ENCODE measurements at places on chromosomes 13 and 19. TPM values are rescaled to one million over a fixed set of nuclear protein-coding genes. Genes with fewer than 3 reads are reported as not detected.

VSTM1 gene
- not detected for total RNA-seq

HIF3A gene
- total RNA-seq, result 105 TPM

C1QTNF9 gene
- 2.4 TPM for total RNA-seq

MYBPC2 gene
- 0.63 TPM for total RNA-seq

VSTM2B gene
- total RNA-seq, result 0.62 TPM

ZNF829 gene
- 19.9 TPM for total RNA-seq

RTBDN gene
- total RNA-seq, result 5.1 TPM

CEACAM16 gene
- total RNA-seq, result 0.50 TPM

KLK8 gene
- total RNA-seq, result 2.7 TPM

DNA sequence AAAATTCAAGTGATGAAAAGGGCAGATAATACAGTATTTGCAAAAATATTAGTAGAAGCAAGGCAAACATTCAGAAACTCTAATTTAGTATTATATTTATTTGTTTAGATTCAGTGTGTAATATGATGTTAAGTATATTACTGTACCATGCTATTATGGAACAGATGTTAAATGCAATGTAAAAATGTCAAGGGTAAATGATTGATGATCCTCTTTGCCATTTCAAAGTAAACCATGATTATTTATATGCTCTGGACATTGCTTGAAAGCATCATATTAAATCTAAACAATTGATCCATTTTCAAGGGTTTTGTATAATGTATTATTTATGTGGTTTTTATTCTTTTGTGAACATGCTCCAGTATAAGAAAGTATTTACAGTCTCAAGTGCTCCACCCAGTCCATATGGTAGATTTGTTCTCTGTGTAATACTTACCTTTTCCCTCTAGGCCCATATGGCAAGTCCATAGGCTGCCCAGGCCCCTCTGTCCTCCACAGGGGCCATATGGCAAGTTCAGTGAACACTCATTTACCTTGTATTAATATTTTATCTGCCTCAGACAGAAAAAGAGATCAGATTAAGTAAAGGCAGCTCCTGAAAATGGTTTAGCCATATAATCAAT lies 353.5 kb downstream of the DACH1 start:
- no peak for DNase-seq

GRCh38 chr19:33998739-33999345 lies 173.5 kb upstream of the LSM14A start:
- DNase-seq, result no peak

- no peak for DNase-seq
These were observed 4.2 kb downstream of the KANK3 start for GRCh38 chr19:8338835-8339234.

GRCh38 chr13:79998381-79998880 lies 342.5 kb downstream of the SPRY2 start:
- no peak for DNase-seq

- no peak for DNase-seq
These were observed 1.7 kb downstream of the CATSPERG start for GRCh38 chr19:38337360-38337653.

- DNase-seq, result no peak
These were observed 6.1 kb upstream of the CEACAM7 start for GRCh38 chr19:41694196-41694595.

DNA sequence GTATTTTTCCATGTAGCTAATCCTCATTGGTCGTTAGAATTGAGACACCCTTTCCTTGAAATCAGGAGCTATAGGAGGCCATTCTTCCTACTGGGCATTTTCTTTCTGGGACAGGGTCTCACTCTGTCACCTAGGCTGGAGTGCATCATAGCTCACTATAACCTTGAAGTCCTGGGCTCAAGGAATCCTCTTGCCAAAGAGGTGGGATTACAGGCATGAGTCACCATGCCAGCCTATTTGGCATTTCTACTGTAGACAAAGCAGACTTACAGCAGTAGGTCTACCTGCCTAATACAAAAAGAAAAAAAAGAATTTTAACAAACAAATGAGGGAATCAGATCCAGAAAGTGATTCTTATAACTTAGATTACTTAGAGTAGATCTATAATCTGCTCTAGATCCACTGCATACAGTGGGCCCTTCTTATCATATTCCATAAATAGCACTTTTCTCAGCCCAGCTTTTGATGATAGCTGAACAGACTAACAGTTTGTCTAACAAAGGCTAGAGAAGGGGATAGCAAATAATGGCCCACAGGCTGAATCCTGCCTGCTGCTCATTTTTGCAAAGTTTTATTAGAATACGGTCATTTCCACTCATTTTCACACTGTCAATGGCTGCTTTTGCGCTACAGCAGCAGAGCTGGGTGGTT lies 36.7 kb upstream of the USPL1 start:
- no peak for DNase-seq

DNA sequence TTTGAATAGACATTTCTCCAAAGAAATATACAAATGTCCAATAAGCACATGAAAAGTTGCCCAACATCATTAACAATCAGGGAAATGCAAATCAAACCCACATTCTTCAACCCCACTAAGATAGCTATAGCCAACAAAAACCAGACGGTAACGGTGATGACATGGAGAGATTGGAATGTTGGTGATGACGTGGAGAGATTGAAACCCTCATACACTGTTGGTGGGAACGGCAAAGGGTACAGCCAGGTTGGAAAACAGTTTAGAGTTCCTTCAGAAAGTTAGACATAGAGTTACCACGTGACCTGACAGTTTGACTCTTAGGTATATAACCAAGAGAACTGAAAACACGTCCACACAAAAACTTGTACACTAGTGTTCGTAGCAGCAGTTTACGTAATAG lies 48.1 kb downstream of the TNFRSF19 start:
- DNase-seq, result no peak

- DNase-seq, result no peak
These were observed 26.2 kb downstream of the INSR start for GRCh38 chr19:7267792-7268704.

DNA sequence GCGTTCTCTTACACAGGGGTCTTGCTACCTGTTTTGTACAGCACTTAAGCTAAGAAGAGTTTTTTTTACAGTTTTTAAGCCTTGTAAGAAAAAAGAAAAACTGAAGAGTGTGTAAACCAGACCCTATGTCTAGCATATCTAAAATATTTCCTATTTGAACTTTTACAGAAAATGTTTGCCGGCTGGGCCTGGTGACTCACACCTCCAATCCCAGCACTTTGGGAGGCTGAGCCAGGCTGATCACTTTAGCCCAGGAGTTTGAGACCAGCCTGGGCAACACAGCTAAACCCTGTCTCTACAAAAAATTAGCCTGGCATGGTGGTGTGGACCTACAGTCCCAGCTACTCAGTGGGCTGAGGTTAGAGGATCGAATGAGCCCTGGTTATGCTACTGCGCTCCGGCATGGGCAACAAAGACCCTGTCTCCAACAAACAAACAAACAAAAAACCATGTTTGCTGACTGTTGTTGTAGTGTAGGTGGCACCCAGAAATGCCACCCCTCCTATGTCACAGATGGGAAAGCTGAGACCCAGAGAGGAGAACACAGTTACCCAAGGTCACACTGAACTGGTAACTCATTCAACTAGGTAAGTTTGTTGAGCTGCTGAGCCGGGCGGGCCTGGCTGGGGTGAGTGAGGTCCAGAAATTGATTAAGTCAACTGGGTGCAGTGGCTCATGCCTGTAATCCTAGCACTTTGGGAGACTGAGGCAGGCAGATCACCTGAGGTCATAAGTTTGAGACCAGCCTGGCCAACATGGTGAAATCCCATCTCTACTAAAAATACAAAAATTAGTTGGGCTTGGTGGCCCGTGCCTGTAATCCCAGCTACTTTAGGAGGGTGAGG lies 1.9 kb upstream of the VASP start:
- DNase-seq, result no peak

All from testis (tissue), 5 donors.